Kidney epithelial cell (primary cell): ENCODE measurements at places on chromosomes 1 and 21.

DNA sequence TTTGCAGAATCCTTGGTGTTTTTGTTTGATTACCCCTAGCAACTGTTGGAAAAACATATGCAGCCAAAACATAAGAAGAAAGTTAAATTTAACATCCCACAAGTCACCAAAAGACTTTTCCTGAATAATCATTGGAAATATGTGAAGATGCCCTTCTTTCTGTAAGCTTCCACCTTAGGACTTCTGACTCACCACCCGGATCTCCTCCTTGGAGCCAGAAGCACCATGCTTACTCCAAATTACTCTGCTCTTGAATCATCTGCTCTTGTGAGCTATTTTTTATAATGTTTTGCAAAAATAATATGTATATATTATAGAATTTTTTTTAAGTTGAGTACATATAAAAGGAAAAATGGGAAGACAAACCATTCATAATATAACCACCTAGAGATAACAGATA is 391.7 kb downstream of the KCTD3 start:
- no peak for DNase-seq

DNA sequence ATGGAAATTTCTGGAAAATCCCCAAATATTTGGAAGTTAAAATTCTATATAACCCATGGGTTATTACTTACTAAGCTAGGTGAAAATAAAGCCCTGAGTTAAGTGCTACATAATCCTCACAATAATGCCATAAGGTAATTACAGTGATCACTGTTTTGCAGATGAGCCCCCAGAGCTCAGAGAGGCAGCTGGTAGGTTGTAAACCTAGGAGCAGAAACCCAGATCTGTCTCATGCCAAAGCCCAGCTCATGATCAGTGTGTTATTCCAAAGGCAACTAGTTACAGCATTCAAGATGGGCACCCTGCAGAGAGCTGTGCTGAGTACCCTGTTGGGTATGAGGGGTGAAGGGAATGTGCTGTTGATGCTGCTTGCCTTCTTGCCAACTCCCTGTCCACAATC is 10.8 kb upstream of the MYOG start:
- no peak for DNase-seq

- DNase-seq = no peak
These were observed 71.0 kb downstream of the SSBP3 start for GRCh38 chr1:54335011-54335754.

DNA sequence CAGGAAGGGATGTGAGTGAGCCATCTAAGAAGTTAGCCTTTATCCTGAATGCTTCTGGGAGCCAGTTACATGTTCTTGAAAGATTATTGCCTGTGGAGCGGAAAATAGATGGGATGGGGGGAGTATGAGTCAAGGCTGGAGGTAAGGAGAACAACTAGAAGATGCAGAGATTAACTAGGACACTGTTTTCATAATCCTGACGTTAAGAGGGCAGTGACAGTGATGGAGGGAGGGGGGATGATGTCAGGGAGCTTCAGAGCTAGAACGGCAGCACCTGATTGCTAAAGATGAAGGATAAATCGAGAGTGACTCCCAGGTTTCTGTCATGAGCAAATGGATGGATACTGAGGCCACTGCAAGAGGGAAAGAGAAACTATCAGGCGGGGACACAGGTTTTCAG is 10.0 kb upstream of the RCSD1 start:
- no peak for DNase-seq

- no peak for DNase-seq
These were observed 113.2 kb downstream of the GLUL start for GRCh38 chr1:182278144-182279054.

GRCh38 chr1:46187106-46187869 is 10.9 kb downstream of the POMGNT1 start:
- DNase-seq = no peak

GRCh38 chr1:99965646-99966375 is 4.0 kb upstream of the SLC35A3 start:
- DNase-seq = no peak

GRCh38 chr1:190320952-190321351 is 156.7 kb downstream of the BRINP3 start:
- peak; percentile 2 for DNase-seq

GRCh38 chr1:216464489-216464888 is 41.2 kb upstream of the USH2A start:
- DNase-seq = peak; percentile 19

GRCh38 chr1:77468949-77469710 is 187.3 kb downstream of the AK5 start:
- DNase-seq = no peak

- DNase-seq = no peak
These were observed 28.6 kb upstream of the MAP10 start for GRCh38 chr1:232776526-232777106.

GRCh38 chr1:215040190-215040589 is 42.3 kb upstream of the KCNK2 start:
- no peak for DNase-seq

DNA sequence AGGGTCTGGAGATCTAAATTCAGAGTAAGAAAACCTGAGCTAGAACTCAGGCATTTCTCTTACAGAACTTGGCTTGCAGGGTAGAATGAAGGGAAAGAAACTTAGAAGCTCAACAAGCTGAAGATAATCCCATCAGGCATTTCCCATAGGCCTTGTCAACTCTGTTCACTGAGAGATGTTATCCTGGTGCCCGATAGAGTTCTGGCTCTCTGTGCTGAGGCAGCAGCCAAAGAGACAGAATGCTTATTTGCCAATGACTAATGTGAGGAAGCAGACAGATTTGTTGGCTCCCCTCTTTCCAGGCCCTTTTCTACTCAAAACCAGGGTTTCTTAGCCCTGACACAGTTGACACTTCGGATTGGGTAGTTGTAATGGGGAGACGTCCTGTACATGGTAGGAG is 22.3 kb upstream of the TRIM45 start:
- DNase-seq = no peak

GRCh38 chr1:197320991-197321531 is 53.0 kb downstream of the CRB1 start:
- peak; percentile 38 for DNase-seq

GRCh38 chr1:154745286-154745731 is 124.8 kb downstream of the KCNN3 start:
- DNase-seq = no peak

DNA sequence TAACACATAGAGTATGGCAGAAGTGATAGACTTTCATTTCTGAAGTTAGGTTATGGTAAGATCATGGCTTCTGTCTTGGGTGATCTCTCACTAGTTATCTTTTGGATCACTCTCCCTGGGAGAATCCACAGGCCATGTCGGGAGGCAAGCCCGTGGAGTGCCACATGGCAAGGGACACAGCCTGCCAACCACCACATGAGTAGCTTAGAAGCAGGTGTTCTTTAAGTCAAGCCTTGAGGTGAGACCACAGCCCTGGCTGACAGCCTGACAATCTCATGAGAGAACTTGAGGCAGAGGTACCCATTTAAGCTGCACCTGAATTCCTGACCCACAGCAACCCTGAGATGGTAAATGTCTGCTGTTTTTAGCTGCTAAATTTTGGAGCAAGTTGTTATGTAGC is 130.4 kb downstream of the KCNN3 start:
- no peak for DNase-seq

- DNase-seq = no peak
These were observed 26.6 kb upstream of the MPZL1 start for GRCh38 chr1:167695147-167695546.
